ENCODE measurements at places on chromosomes 4 and X.

- DNase-seq, result no peak
Observed at GRCh38 chr4:78186597-78187543, 129.7 kb downstream of the FRAS1 start.

DNA sequence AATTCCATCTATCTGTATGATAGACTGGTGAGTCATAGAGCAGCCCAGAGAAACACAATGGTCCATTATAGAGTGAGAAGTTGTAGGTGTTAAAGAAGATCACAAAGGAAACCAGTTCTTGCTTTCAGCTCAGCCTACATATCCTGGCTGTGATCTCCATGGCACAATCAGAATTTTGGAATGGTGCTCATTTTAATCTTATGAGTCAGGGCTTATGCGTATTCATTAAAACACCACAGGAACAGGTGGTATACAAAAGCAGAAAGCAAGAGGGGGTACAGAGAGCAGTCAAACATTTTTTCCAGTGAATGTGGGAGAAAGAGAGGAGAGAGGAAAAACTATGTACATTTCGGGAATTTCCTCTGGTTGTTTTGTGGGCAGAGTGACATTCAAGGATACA, 126.9 kb downstream of the MFAP3L start:
- no peak for DNase-seq

- no peak for DNase-seq
Observed at GRCh38 chr4:41160856-41161255, 53.5 kb downstream of the APBB2 start.

DNA sequence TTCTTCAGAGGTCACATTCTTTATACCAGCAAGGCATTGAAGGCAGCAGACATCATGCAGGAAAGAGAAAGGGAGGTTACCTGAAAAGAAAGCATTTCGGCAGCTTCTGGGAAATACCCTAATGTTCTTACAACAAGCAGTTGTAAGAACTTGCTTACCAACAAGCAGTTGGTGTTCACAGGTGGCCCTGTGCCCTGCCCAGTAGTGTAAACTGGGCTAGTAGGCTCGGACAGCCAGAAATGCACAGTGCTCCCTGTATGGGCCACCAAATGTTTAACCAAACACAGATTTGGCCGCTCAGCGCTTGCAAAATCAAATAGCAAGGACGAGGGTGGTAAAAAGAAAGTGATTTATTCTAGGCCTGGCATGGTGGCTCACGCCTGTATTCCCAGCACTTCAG, 20.4 kb upstream of the RHOXF1 start:
- DNase-seq, result no peak

- DNase-seq, result no peak
Observed at GRCh38 chrX:97405031-97405660, 521.4 kb downstream of the RPA4 start.

DNA sequence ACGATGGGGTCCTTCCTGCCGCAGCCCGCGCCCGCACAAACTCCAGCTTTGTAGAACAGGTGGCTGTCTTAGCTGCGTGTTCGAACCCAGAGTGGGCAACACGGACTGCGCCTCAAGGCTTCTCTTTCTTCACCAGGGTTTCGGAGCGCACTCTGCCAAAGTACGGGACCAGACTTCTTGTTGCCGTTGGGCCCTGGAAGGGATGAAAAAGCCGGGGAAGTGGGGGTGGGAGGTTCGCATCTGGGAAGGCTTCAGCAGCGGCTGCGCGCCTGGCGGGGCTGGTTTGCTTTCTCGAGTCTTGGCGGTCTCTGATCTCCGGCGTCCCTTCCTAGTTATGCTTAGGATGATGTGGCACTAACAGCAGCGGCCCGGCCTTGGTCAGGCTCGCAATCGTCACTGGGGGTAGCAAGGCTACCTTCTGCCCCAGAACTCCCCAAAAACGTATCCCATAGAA, 673 bp downstream of the PARM1 start:
- no peak for DNase-seq

- DNase-seq, result no peak
Observed at GRCh38 chrX:119694601-119695534, 1.9 kb upstream of the SEPTIN6 start.

DNA sequence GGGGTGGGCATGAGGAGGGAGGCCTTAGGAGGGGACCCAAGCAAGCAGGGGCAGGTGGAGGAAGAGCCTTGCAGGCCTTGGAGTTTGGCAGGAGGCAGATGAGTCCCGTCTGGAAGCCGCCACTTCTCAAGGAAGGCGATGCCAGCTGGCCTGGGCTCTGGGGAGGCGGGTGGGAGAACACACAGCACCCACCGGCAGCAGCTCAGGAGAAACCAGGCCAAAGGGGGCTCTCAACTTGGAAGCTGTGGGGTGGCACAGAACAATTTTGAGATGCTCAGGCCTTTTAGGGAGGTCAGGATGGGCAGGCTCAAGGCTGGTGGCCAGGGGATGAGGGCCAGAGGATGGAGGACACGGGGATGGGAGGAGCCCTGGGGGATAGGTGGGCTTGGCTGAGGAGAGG, 11.6 kb upstream of the DUSP9 start:
- DNase-seq, result no peak

GRCh38 chrX:105829011-105829410, 6.7 kb downstream of the NRK start:
- DNase-seq, result no peak

GRCh38 chr4:4871242-4871572, 11.7 kb downstream of the MSX1 start:
- no peak for DNase-seq

DNA sequence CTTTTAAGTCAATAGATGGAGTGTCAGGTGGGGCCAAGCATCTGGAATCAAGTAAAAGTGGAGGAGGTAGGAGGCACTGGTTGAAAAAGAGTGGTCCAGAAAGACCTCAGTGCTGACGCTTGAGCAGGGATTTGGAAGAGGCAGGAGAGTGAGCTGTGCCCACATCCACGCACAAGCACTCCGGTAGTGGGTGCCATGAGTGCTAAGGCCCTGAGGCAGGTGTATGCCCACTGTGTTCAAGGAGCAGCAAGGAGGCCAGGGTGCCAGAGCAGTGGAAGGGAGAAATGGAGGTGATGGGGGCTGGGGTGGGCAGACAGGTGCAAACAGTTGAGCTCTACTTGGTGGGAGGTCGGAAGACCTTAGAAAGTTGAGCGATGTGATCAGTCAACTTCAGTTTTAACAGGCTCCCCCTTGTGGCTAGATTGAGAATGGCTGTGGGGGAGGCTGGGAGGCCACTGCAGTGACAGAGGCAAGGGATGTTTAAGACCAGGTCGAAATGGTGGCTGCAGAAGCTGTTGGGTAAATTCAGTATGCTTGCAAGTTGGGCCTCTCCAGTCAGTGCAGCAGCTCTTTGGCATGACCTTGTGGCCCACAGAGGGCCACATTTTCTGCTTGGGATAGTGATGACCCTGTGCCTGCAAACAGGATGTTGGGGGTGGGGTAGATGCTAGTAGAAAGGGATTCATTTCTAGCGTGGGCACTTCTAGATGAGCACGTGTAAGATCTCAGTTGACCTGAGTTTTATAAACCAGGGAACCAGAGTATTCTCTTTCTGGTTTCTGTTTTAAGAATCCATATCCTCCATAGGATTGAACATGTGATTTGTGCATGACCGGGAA, 12.7 kb downstream of the TKTL1 start:
- DNase-seq, result no peak
